ENCODE measurements at places on chromosomes 3 and 15. TPM values are rescaled to one million over a fixed set of nuclear protein-coding genes. Genes with fewer than 3 reads are reported as not detected.

The UROC1 gene
- total RNA-seq = not detected

The MED12L gene
- 0.39 TPM for total RNA-seq

The P2RY1 gene
- 0.37 TPM for total RNA-seq

The TIGIT gene
- total RNA-seq = not detected

The GRK7 gene
- not detected for total RNA-seq

The ARL8B gene
- total RNA-seq = 69.0 TPM

The GRIP2 gene
- total RNA-seq = 1.9 TPM

The TMEM207 gene
- total RNA-seq = not detected

The FBXL2 gene
- total RNA-seq = 8.0 TPM

The TTC21A gene
- total RNA-seq = 1.9 TPM

The STAB1 gene
- total RNA-seq = 0.05 TPM

The RBP2 gene
- not detected for total RNA-seq

The VIPR1 gene
- total RNA-seq = 0.63 TPM

The TMC3 gene
- total RNA-seq = not detected

The CCRL2 gene
- total RNA-seq = 0.18 TPM

The CATSPER2 gene
- 0.96 TPM for total RNA-seq

The CD200R1 gene
- 0.14 TPM for total RNA-seq

The CFAP91 gene
- total RNA-seq = 0.40 TPM

The CLDN1 gene
- total RNA-seq = 28.6 TPM

The TMEM212 gene
- total RNA-seq = not detected

The OGG1 gene
- 19.5 TPM for total RNA-seq

The PATL2 gene
- 0.24 TPM for total RNA-seq

Measured in A549 treated with CORT108297 at 1 μM for 4 hours (cell line).